Dermis microvascular lymphatic vessel endothelial cell (primary cell): ENCODE measurements at places on chromosomes 12 and 14. TPM values are rescaled to one million over a fixed set of nuclear protein-coding genes. Genes with fewer than 3 reads are reported as not detected.

The KCNC2 gene
- not detected in 2 replicates for total RNA-seq

The MIPOL1 gene
- 4.3 and 5.1 TPM in 2 replicates for total RNA-seq

The MGAT2 gene
- total RNA-seq: 58.2 and 59.5 TPM in 2 replicates

The SLC25A3 gene
- total RNA-seq: 502 and 531 TPM in 2 replicates

The HAL gene
- 0.13 and 0.25 TPM in 2 replicates for total RNA-seq

The ERH gene
- 160 and 224 TPM in 2 replicates for total RNA-seq

The OR6S1 gene
- total RNA-seq: not detected in 2 replicates

The RNASE3 gene
- total RNA-seq: not detected in 2 replicates

The NRXN3 gene
- under 0.01 TPM in 2 replicates for total RNA-seq

The GOLT1B gene
- 18.2 and 28.1 TPM in 2 replicates for total RNA-seq

The LRIG3 gene
- 24.5 and 33.0 TPM in 2 replicates for total RNA-seq

The SDR9C7 gene
- total RNA-seq: not detected in 2 replicates

The FGD6 gene
- total RNA-seq: 11.0 and 14.7 TPM in 2 replicates

The CELA1 gene
- total RNA-seq: not detected in 2 replicates

The TROAP gene
- 5.1 and 9.6 TPM in 2 replicates for total RNA-seq

The DTX1 gene
- 1.8 and 6.1 TPM in 2 replicates for total RNA-seq

The SPIC gene
- total RNA-seq: not detected in 2 replicates

The METTL1 gene
- 2.4 and 4.0 TPM in 2 replicates for total RNA-seq

The DLK1 gene
- not detected in 2 replicates for total RNA-seq

The OR4N5 gene
- total RNA-seq: not detected in 2 replicates

The SLC10A1 gene
- total RNA-seq: not detected in 2 replicates

The CYP27B1 gene
- total RNA-seq: 0.13 and 0.39 TPM in 2 replicates

The RPS26 gene
- 90.9 and 107 TPM in 2 replicates for total RNA-seq

The RNF212B gene
- total RNA-seq: not detected in 2 replicates

The BATF gene
- total RNA-seq: 5.7 and 6.2 TPM in 2 replicates

The TUBA1C gene
- 174 and 194 TPM in 2 replicates for total RNA-seq

The SYT1 gene
- 3.6 and 6.3 TPM in 2 replicates for total RNA-seq

The OR4M1 gene
- not detected in 2 replicates for total RNA-seq

The SIX6 gene
- total RNA-seq: not detected in 2 replicates

The DIO3 gene
- total RNA-seq: not detected in 2 replicates

The PLCZ1 gene
- not detected in 2 replicates for total RNA-seq

The IFT43 gene
- total RNA-seq: 17.1 and 23.1 TPM in 2 replicates

The NR4A1 gene
- total RNA-seq: 0.77 and 1.1 TPM in 2 replicates
